ENCODE measurements at places on chromosomes 3 and 15.

DNA sequence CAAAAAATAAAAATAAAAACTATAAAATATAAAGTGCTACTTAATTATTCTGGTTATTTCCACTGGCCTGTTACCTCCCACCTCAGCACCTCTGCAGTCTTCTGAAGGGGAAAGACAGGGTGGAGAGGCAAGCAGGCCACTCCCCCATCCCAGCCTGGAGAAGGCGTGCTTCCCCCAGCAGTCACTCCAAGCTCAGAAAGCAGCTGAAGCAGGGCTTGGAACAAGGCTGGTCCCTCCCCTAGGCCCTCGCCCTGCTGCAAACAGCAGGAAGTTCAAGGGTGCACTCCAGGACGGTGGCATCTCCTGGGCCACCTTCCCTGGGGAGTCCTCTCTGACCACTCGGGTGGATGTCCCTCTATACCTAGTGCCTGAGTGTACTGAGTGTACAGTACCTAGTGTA is 21.4 kb downstream of the CACNA2D2 start:
- H3K4me1 ChIP-seq: no peaks in the 10 kb centered on the region
- H3K27ac ChIP-seq: no peak overlapping the region
- no peak overlapping the region for H3K4me3 ChIP-seq
- no peaks in the 10 kb centered on the region for H3K27me3 ChIP-seq

DNA sequence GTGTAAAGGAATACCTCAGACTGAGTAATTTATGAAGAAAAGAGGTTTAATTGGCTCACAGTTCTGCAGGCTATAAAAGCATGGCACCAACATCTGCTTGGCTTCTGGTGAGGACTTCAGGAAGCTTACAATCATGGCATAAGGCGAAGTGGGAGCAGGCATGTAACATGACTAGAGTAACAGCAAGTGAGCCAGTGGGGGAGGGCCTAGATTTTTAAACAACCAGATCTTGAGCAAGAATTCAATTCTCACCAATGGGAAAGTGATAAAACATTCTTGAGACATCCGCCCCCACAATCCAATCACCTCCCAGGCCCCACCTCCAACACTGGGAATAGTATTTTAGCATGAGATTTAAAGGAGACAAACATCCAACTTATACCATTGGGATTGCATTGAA is 44.2 kb upstream of the BCL2A1 start:
- peak overlapping the region; percentile 67 for H3K27ac ChIP-seq
- no peak for DNase-seq
- H3K4me3 ChIP-seq: no peak overlapping the region
- no peaks in the 10 kb centered on the region for H3K27me3 ChIP-seq
- H3K36me3 ChIP-seq: peaks cover 4% of the 10 kb centered on the region
- H3K4me1 ChIP-seq: peaks cover 33% of the 10 kb centered on the region

DNA sequence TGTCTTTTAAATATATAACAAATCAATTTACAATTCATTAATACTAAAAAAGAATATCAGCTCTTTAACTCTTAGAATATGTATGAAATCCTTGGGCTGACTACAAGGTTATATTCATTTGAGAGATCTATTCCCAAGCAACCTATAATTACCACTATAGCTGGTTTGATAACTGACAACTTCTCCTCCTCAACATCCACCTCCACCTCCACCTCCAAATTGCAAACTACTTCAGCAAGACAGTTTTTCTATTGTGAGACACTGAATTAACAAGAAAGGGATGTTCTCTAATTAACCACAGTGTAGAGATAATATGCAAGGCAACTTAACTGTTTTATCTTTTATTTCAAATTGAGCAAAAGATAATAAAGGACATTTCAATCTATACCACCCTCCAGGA is 284.8 kb upstream of the ARL6 start:
- H3K4me1 ChIP-seq: no peaks in the 10 kb centered on the region
- no peak overlapping the region for H3K27ac ChIP-seq
- no peaks in the 10 kb centered on the region for H3K27me3 ChIP-seq
- no peak for DNase-seq

GRCh38 chr15:70060214-70060992 is 37.3 kb downstream of the TLE3 start:
- H3K27me3 ChIP-seq: no peaks in the 10 kb centered on the region
- H3K4me1 ChIP-seq: no peaks in the 10 kb centered on the region
- no peak overlapping the region for H3K27ac ChIP-seq
- H3K36me3 ChIP-seq: peaks cover 66% of the 10 kb centered on the region
- no peak for DNase-seq

- no peaks in the 10 kb centered on the region for H3K27me3 ChIP-seq
- DNase-seq: no peak
- peak overlapping the region; percentile 76 for H3K27ac ChIP-seq
- H3K36me3 ChIP-seq: peaks cover 61% of the 10 kb centered on the region
These were observed 50.7 kb downstream of the ST6GAL1 start for GRCh38 chr3:186980989-186981388.

DNA sequence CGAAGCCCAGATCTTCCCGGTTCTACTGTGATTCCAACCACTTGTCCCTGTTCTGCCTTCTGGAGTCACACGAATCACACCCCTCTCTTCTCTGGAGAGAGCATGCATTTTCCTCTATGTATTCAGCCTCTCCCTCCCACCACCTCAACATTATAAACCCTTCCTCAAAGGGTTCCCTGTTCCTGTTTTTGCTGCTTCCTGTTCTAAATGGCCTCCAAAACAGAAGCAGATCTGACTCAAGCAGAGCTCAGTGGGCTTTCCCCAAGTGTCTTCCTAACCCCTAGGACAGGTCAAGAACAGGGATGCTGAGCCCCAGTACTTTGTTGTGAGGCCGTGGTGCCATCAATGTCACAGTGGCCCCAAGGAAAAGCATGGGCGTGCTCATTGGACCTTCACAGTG is 75.7 kb upstream of the ARNT2 start:
- no peak overlapping the region for H3K4me3 ChIP-seq
- H3K27ac ChIP-seq: no peak overlapping the region
- peaks cover 7% of the 10 kb centered on the region for H3K27me3 ChIP-seq

- DNase-seq: no peak
- H3K36me3 ChIP-seq: peaks cover 20% of the 10 kb centered on the region
- no peaks in the 10 kb centered on the region for H3K27me3 ChIP-seq
These were observed 390 bp downstream of the STARD5 start for GRCh38 chr15:81323559-81323943.

DNA sequence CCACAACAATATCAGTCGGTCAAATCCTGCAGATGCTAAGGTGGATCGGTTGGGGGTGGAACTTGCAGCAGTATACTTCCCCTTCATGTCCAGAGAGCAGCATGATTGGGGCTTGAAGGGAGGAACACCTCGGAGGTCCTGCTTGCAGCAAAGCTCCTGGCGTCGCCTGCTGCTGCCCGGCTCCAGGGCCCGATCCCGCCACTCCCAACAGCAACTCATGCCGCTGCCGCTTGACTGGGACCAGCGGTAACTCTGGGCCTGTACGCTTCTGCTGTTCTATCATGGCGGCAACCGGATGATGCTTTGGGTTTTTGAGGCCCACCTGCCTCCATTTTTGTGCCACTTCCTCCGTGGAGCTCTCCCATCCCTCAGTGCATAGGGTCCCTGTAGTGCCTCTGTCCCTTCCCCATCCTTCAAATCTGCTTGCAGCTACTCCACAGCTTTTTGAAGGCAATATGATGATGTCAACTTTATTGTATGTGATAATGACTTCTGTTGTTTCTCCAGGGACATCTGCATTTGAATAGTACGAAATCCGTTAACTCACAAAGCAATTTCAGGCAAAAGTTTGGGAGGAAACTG is 56.3 kb downstream of the KCNAB1 start:
- no peak for DNase-seq
- H3K27ac ChIP-seq: no peak overlapping the region
- H3K4me1 ChIP-seq: no peaks in the 10 kb centered on the region
- H3K27me3 ChIP-seq: peaks cover 1% of the 10 kb centered on the region
- H3K4me3 ChIP-seq: no peak overlapping the region
- H3K36me3 ChIP-seq: no peaks in the 10 kb centered on the region

DNA sequence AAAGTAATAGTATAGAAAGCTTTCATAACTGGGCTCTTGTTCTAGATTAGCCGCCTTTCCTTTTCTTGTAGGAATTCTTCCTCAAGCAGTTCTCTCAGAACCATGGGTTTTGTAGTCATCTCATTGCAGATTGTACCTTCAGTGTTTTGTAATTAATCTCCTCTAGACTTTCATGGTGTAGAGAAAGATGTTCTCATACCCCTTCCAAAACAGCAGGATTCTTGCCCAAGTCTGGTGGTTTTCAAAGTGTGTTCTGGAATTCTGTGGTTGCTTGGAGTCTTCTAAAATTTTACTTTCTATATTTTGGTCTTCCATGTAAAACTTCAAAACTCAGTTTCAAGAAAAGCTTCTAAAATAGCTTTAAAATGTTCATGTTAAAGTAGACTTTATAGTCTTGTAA is 293.8 kb downstream of the PTPRG start:
- H3K36me3 ChIP-seq: no peaks in the 10 kb centered on the region
- H3K4me3 ChIP-seq: no peak overlapping the region
- H3K4me1 ChIP-seq: no peaks in the 10 kb centered on the region
- H3K27me3 ChIP-seq: peaks cover 6% of the 10 kb centered on the region
